ENCODE measurements at places on chromosomes 2 and 18.

DNA sequence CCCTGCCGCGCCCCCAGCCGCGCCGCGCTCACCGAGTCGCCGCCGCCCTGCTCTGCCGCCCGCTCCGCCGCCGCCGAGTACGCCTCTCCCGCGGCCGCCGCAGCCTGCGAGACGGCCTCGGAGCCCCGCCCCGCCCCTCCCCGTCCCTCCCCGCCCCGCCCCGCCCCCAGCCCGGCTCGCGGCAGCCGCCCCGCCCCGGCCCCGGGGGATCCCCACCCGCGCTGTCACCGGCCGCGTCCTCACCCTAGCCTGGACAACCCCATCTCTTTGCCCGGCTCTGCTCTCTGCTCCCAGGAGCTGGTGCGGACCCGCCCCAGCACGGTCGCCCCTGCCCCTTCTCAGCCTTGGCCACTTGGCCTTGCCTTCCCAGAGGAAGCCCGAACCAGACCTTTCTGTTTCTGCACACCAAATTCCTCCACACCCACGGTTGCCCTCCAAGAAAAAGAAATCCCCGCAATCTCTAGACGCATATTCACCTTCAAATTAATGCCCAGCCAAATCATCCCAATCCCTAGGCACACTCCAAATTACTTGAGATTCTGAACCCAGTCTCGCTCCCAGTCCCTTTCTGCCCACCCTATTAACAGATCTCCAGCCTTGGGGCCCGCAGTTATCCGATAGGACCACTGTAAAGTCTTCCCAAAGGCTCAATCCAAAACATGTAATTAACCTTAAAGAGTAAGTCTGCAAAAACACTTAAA lies at the start of gene CYRIA:
Gene CYRIA (minus strand): TSS at position 87 of the 701 bp plus-strand sequence. CDS start 77,715 bp downstream, outside the sequence.
- DNase-seq, result peak; percentile 54

GRCh38 chr2:27093430-27094352 lies 7.1 kb downstream of the KHK start:
- no peak for DNase-seq

GRCh38 chr2:160507464-160507863 lies 13.9 kb upstream of the RBMS1 start:
- DNase-seq, result no peak

- peak; percentile 58 for DNase-seq
Observed at GRCh38 chr2:189412330-189412953, 28.8 kb upstream of the WDR75 start.

DNA sequence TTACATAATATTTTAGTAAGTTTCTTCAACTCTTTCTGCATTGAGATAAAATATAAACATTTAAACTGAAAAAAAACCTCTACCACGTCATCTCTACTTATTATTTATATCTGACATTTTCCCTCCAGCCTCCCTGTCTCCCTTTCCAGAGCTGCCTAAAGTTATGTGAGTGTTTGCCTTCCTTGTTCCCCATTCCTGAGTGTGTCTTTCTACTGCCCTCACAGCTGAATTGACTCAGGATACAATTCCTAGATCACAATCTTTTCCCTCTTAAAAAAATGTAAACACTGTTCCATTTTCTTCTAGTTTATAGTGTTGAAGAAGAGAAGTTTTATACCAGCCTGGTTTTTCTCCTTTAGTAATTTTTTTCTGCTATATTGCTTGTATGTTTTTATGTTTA lies 5.3 kb downstream of the TRPM8 start:
- DNase-seq, result no peak

DNA sequence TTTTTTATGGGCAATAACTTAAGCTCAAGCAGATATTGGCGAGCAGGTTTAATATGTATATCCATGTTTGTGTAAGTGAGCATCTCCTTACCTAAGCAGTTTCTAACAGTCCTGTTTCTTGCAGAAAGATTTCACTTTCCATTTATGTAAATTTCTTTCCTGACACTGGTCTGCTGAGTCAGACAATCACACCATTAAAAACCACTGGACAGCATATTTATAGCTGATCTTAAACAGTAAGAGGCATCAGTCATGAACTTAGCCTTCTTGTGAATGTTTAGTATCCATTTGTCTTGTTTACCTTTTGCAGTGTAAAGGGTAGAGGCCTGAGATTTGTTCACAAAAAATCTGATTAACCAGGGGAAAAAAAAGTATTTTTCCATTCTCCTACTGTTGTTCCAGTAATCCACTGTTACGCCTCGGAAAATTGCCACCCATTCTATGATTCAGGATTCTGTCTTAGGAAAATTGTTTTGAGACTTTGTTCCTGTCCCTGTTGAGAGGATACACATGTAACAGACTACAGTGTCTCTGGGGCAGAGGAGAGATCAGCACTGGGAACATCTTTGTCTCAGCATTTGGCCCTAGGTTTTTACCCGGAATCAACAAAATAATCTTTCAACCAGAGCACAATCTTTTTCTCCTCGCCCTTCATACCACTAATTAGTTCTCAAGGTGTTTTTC lies 521.0 kb upstream of the NRP2 start:
- DNase-seq, result no peak

DNA sequence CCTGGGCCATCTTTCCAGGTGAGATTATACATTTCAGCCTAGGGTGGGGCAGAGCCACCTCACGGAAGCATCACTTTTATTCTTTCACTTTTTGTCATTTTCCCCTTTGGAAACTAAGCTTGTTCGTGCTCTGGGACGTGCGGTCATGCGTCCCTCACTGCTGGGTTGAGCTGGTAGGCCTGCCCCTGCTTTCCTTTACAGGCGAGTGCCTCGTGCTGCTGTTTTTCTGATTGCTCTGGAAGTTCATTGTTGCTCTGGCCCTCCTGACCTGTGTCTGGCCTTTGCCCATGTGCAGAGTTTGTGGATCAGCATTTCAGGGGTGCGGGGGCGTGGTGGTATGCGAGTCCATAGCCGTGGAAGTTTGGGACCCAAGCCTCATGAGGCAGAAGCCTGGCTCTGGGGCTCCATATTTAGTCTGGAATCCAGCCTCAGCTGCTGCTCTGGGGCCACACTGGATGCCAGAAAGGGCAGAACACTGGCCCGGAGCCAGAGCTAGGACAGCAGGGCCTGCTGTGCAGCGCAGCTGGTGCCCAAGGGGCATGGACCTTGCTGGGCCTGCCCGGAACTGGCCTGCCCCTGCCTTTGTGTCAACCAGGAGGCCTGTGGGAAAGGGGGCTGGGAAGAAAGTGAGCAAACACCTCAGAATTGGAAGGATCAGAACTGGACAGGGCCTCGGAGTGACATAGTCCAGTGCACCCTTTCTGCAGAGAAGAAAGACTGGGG lies 51.1 kb downstream of the CTIF start:
- no peak for DNase-seq

DNA sequence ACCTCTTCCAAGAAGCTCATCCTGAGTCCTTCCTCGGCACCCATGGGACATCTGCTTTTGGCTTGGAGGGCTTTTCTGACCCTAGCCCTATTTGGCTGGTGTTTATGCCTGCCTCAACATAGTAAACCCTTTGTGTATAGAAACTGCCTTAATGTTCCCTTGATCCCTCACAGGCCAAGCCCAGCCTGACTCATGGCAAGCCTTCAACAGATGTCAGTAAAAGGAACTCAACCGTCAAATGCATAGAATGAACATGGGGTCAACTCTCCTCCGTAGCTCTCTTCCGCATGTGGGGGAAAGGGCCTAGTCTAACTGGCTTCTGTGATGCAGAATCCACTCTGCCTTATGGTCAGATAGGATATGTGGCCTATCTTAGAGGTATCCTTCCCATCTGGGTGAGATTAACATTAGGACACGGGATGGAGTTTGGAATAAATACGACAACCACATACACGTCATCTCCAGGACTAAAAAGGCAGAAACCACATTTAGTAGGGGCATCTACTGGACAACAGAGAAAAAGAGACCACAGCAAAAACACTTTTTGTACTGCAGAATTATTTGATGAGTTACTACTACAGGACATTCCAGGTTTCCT lies 2.5 kb upstream of the NPAS2 start:
- DNase-seq, result no peak

DNA sequence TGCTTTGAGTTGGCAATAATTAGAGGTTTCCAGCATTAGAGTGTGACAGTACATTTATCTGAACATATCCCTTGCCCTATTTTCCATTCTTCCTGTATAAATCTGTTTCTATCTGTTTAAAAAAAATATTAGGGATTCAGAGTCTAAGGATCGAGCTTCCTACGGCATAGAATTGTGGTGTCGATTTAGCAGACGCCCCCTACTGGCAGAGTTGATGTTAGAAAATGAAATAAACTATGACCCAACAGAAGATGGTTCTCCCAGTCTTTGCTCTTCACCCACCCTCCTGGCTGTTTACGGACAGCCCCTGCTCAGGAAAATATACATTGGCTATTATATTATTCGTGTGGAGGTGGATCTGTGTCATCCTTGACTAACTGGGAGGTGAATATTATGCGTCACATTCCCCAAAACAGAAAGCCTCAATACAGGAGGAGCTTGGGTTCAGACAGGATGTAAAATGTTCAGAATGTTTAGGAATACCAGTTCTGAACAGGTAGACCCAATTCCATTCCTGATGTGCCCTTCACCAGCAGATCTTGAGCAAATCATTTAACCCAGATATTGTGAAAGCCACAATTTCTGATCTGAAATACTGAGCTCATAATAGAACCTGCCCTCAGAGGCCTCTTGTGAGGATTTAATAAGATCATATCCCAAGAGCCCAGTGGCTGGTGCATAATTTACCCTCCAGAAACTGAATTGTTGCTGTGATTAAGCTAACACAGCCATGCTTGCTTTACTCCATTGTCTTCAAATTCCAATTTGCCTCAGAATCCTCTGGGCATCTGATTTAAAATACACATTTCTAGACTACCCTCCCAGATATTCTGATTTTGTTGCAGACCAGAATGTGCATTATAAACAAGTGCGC lies 10.8 kb upstream of the ERMN start:
- DNase-seq, result peak; percentile 67

- DNase-seq, result no peak
Observed at GRCh38 chr2:159879051-159879604, 81.1 kb upstream of the CD302 start.

GRCh38 chr2:133240491-133241223 lies 327.6 kb downstream of the NCKAP5 start:
- no peak for DNase-seq

GRCh38 chr18:23311351-23312121 lies 141.6 kb upstream of the RIOK3 start:
- DNase-seq, result no peak

DNA sequence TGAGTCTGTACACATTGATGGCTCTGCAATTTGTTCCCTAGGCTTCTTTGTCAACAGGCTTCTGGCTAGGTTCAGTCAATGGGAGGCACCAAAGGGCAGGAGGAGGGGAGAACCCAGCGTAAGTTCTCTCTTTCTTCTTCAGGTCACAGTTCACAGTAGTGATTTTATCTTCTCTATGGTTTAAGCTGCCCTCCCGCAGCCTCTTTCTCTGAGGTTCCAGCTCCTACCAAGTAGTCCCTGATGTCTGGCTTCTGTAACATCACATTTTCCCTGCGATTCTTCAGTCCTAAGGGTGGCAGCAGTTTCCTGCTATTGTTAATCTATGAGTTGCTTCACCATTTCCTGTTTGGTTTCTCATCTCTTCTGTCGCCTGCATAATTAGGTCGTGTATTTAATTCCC lies 107.4 kb downstream of the CPO start:
- DNase-seq, result no peak

- DNase-seq, result no peak
Observed at GRCh38 chr2:31037058-31037457, 101.2 kb downstream of the GALNT14 start.

- no peak for DNase-seq
Observed at GRCh38 chr18:13362051-13362450, 143.5 kb downstream of the LDLRAD4 start.

DNA sequence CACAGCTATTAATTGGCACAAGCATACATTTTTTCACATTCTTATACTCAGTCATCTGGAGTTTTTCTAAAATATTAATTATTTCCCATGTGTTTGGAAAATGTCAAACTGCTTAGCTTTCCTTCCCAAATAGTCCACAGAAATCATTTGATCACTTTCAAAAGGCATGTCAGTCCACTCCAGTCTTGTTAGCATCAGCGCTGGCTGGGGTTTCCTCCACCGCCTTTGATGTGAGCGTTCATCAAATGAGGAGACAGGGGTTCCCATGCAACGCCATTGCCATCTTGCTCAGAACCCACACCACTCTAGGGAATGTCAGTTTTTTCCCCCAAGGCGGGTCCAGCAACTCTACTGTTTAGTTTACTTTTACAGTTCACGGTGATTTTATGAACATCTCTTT lies 13.1 kb upstream of the RAX start:
- DNase-seq, result no peak

DNA sequence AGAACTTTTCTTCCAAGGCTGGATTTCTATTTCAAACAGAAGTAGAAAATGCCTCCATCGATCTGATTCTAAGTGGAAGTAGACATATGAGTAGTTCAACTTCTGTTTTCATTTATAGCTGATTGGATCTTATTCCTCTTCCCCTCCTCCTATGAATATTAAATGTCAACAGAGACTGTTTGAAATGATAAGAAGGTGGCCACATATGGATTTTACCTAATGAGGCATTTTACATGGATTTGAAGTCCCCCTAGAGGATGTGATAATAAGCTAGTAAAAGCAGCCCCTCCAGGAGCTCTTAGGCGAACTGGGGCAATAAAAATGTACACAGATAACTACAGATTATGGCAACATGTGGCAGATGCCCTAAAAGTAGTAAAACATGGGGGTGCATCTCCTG lies 71.0 kb downstream of the UPP2 start:
- no peak for DNase-seq

GRCh38 chr2:240246173-240246820 lies 105.8 kb upstream of the OTOS start:
- no peak for DNase-seq

DNA sequence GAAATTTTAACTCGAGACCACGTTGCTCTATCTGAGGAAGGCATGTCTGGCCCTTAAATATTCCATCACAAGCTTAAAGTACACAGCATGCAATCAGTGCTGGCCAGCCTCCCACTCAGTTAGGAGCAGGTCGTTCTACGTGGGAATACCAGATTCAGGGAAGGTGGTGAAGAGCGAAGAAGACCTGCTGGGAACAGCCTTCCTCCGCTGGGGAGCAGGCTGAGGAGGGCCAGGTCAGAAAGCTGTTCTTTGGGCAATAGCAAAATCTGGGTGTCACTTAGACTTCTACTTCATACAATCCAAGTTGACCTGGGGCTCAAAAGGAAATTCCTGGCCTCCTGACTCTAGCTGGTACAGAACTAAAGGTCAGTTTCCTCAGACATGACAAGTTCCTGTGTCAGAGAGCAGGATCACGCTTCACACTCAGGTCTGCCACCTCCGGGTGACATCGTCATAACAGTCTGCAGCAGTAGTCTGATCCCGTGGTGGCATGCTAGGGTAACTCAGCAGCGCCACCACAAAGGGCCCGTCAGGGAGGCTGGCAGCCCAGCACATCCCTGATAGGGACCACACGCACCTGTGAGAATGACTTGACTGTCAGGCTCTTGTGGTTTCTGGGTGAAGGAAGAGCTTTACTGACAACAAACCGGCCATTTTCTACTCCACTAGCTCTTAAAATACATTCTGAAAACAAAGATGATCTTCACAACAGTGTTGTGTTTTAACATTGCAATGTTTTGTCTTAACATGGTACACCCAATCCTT lies 35.2 kb upstream of the NAPG start:
- peak; percentile 95 for DNase-seq

- DNase-seq, result no peak
Observed at GRCh38 chr2:118738524-118739308, 108.7 kb downstream of the EN1 start.
